Effector CD4-positive, alpha-beta T cell (primary cell): ENCODE measurements at places on chromosomes 7 and 10.
A peak's percentile ranks its signal among the peaks of the same experiment; 100 is the strongest.

GRCh38 chr7:68203251-68203650, 1206.6 kb downstream of the TYW1 start:
- DNase-seq = no peak

GRCh38 chr7:46449743-46450142, 528.7 kb upstream of the IGFBP3 start:
- DNase-seq = no peak

DNA sequence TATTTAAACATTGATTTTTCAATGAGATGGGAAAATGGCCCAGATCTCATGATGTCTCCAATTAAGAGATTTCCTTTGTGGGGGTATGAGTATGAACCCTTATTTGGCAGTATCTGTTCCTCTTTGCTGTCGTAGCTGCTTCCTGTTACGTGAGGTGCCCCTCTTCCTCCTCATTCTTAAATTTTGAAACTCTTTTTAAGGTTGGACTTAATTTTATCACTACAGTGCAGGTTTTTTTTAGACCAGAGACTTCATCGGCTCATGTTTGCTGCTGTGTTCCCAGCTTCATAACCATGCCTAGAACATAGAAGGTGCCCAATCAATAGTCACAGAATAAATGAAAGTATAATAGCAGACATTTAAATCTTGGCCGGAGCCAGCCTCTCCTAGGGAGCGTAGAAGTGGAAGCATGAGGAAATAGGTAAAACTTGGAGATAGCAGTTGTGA, 2.4 kb downstream of the MIOS start:
- DNase-seq = no peak

- no peak for DNase-seq
These were observed 117.0 kb upstream of the ARID5B start for GRCh38 chr10:61784354-61785133.

GRCh38 chr7:12814828-12815227, 127.4 kb downstream of the ARL4A start:
- no peak for DNase-seq

- no peak for DNase-seq
These were observed 16.4 kb downstream of the LRRC4 start for GRCh38 chr7:128014811-128015210.

DNA sequence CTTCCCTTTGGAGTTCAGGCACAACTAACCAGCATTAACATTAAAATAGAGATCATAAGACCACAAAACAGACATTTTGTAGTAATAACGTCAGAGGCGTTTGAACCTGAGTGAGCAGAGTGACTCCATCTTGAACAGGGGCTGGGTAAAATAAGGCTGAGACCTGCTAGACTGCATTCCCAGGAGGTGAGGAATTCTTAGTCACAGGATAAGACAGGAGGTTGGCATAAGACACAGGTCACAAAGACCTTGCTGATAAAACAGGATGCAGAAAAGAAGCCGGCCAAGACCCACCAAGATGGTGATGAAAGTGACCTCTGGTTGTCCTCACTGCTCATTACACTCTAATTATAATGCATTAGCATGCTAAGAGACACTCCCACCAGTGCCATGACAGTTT, 493.2 kb upstream of the AUTS2 start:
- DNase-seq = no peak

DNA sequence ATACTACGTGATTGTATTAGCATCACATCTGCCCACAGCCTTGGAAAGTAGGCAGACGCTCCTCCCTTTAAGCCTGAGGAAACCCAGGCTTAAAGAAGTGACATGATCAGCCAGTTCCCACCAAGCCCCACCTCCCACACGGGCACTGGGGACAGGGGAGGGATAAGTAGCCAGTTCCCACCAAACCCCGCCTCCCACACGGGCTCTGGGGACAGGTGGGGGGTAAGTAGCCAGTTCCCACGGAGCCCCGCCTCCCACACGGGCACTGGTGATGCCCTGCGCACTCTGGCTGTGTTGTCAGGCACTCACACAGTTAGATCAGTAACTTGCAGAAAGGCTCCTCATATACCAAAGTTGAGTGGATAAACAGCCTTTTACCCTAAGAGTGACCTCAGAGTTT, 606.8 kb downstream of the PTPRN2 start:
- DNase-seq = no peak

- no peak for DNase-seq
These were observed 13.7 kb upstream of the ZSCAN21 start for GRCh38 chr7:100035876-100036275.

DNA sequence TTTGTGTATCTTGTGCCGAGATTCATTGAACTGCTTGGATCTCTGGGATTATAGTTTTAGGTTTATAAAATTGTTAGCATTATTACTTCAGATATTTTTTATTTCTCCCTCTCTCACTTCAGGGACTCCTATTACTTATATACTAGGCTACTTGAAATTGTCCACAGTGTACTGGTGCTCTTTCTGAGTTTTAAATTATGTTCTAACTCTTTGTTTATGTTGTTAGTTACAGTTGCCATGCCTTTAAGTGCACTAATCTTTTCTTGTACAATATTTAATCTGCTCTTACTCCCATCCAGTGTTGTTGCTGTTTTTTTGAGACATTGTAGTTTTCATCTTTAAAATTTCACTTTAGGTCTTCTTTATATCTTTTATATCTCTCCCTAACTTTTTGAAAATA, 13.1 kb downstream of the PLEKHS1 start:
- DNase-seq = no peak

DNA sequence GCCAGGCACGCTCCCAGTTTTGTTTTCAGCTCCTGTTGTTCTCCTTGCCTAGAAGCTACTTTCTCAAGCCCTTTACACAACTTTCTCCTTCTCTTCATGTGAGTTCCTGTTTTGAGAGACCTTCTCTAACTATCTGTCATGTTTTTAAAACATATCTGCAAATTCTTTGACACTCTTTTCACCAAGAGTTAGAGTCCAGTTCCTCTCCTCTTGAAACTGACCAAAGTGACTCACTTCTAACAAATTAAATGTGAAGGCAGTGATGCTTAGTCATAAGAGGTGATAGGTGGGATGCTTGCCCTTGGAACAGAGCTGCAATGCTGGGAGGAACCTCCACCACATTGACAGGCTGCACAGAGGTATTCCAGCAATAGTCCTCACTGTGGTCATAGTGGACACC, 25.3 kb downstream of the ZSCAN25 start:
- no peak for DNase-seq

DNA sequence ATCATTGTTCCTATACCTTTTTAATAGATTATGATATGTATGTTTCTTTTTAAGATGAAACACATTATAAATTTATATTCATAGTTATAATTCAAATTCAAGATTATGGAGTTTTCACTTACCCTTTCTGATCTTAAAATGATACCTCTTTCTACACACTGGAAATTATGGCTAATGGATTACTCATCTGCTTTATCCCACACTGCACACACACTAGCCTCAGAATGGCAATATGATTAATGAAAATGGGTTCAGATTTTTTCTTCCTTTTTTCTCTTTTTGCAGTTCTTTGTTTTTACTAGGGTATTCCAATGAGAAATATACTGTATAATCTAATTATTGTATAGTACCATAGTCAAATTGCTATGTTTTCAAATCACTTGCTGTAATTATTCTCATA, 82.3 kb upstream of the FZD1 start:
- DNase-seq = no peak

- no peak for DNase-seq
These were observed 100.7 kb downstream of the NKX6-2 start for GRCh38 chr10:132685101-132685891.

DNA sequence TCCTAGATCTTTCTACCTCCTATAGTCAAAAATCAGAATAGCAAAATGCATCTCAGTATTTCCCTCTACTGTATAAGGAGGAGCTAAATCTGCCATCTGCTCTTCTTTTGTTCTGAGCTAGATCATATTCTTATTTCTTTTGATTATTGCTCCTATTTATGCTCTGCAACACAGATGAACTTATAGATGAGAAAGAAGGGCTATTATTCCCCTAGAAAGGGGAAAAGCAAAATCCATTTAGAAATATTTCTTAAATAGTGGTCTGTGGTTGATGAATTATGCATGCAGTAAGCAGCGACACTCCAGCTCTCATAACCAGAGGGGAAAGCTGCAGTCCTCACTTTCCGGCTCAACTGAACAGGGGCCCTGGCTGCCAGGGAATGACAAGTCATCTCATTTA, 207.3 kb upstream of the SORCS1 start:
- no peak for DNase-seq

DNA sequence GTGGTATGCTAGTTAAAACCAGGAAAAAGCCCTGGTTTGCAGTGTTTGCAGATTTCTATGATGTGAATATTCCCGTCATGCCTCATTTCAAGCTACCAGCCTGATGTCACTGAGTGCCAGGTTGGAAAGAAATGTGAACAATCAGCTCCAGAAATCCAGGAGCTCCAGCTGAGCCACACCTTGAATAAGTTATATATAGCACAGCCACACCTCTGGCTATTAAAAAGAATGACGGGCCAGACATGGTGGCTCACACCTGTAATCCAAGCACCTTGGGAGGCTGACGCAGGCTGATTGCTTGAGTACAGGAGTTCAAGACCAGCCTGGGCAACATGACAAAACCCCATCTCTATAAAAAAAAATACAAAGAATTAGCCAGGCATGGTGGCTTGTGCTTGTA, 18.7 kb upstream of the SLF2 start:
- no peak for DNase-seq

GRCh38 chr7:19587291-19587690, 121.5 kb downstream of the POLR1F start:
- no peak for DNase-seq

GRCh38 chr7:159213253-159213652, 68.6 kb upstream of the VIPR2 start:
- no peak for DNase-seq

- DNase-seq = no peak
These were observed 24.0 kb upstream of the NPS start for GRCh38 chr10:127524908-127525665.

DNA sequence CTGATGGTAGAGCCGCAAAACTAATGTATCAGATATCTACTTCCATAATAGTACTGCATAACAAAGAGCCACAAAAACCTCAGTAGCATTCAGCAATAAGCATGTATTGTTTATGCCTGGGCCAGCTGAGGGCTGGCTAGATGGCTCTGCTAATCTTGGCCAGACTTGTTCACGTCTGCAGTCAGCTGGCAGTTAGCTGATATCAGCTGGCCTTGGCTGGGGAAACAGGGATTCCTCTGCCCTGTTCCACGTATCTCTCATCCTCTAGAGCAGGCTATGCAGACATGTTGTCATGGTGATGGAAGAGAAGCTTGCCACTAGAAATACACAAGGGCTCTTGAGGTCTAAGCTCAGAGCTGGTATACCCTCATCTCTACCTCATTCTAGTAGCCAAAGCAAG, 62.9 kb downstream of the GRM8 start:
- DNase-seq = no peak

- peak; percentile 3 for DNase-seq
These were observed 777 bp downstream of the RUNDC3B start for GRCh38 chr7:87628780-87629569.
